ENCODE measurements at places on chromosomes 2 and 18.

DNA sequence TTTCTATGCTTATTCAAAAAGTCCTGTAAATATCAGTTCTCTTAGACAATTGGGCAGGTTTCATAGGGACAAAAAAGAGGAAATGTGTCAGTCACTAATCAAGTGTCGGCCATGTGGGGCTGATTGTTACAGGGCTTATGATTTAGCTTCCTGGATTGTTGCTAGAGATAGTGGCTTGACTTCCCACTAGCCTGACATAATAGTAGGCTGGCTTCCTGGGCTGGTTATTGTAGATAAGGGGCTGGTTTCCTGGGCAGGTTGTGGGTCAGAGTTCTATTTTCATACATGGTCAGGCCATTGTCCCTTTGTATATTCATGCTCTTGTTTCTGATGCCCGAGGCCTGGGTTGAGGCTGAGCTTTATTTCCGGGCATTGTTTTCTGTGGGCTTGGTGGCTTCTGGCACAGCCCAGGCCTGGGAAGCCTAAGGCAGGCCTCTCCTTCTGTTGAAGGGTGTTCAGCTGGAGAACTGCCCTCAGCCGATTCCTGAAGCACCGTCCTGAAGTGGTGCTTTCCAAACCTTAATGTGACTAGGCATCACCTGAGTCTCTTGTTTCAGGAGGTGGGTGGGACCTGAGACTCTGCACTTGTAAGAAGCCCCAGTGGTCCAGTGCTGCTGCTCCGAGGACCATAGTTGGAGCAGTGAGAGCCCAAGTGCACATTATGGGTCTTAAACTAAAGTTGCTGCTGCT is 37.0 kb downstream of the CD8B2 start:
- peak; percentile 33 for DNase-seq

- no peak for DNase-seq
These were observed 470.9 kb downstream of the MBD2 start for GRCh38 chr18:53753601-53754000.

DNA sequence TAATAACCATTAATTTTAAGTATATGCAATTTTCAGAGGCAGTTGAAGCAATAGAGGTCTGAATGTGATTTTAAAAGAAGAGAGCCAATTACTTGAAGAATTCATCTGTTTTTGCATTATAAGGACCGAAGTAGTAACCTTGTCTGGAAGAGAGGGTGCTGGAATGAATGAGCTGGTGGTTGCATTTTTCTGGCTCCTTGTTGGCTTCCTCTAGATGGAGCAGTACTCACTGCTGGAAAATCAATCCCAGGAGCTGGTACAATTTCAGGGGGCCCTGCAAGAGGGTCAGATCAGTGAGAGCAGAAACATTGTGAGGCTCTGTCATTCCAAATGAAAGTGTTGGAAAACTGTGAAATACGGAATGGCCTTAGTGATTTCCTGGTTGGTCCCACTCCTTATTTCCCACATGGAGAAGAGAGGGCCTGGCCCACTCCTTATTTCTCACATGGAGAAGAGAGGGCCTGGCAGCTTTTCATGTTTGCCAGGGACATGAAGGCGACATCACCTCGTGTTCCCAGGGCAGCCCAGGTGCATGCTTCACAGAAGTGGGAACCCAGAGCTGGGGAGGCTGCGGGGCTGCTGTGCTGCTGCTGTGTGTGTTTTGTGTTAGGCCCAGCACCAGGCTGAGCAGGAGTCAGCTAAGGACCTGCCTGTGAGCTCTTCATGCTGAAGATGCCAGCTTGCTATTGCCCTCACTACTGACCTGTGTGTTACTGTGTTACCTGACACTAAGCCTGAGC is 197.4 kb downstream of the SNTG2 start:
- no peak for DNase-seq

GRCh38 chr18:11323359-11323819 is 174.0 kb upstream of the PIEZO2 start:
- no peak for DNase-seq

- no peak for DNase-seq
These were observed 38.0 kb downstream of the LINC00305 start for GRCh38 chr18:64110692-64111480.

DNA sequence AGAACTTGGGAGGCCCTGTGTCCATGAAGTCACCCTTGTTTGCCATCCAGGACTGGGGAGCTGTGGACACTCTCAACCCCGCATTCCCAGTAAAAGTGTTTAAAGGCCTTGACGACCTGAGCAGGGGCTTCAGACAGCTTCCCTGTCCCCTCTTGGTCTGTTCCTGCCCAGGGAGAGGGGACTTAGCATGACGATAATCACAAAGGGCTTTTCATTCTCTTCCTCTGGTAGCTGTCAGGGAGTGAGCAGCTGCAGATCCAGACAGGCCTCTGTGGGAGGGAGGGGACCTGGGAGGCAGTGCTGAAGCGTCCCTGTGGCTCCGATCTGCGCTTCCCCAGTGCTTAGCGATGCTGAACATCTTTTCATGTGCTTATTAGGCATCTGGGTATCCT is 77.8 kb upstream of the HS6ST1 start:
- DNase-seq, result no peak

DNA sequence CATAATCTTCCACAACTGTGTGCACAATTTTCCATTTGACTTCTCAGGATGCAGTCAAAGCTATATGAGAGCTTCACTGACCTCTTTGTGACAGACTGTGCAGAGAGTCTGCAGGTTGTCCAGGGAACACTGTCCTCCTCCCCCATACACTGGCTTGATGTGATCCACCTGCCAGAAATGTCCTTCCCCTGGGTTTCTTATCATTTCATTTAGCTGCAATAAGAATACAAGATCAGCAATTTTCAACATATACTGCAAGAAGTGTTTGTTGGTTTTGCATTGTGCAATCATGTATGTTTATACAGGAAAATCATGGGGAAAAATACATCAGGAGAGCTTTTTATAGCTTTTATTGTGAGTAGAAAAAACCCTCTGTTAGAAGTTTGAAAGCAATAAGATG is 150.7 kb downstream of the RAB3GAP1 start:
- DNase-seq, result no peak

GRCh38 chr2:38155-38554 is 8.2 kb downstream of the FAM110C start:
- DNase-seq, result no peak

GRCh38 chr2:84613082-84613481 is 96.8 kb downstream of the DNAH6 start:
- no peak for DNase-seq

DNA sequence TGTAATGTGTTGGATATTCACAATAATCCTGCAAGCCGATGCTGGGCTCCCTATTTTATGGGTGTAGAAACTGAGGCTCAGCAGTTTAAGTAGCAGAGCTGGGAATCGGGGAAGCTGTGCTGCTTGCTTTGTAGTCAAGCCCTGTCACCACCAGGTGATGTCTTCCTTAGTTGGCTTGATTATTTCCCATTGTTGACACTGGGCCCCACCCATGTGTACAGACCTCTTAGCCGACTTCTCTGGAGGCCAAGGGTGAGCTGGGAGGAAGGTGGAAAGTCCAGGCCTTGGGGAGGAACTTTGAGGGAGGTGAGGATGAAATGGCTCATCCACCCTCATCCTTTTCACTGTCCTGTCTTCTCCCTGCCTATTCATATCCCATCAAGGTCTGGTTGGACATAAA is 60.0 kb downstream of the CAPN13 start:
- DNase-seq, result no peak

DNA sequence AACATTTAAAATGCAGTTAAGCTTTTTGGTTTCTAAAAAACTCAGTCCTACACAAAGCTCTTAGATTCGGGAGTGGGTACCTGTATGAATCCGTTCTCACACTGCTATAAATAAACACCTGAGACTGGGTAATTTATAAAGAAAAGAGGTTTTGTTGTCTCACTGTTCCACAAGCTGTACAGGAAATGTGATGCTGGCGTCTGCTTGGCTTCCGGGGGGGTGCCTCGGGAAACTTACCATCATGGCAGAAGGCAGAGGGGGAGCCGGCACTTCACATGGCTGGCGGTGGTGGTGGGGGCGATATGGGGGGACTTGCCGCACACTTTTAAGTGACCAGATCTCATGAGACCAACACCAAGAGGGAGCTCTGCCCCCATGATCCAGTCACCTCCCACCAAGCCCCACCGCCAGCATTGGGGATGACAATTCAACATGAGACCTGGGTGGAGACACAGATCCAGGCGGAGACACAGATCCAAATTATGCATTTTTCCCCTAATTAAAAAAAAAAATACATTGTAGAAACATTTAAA is 222.5 kb downstream of the GBX2 start:
- no peak for DNase-seq

DNA sequence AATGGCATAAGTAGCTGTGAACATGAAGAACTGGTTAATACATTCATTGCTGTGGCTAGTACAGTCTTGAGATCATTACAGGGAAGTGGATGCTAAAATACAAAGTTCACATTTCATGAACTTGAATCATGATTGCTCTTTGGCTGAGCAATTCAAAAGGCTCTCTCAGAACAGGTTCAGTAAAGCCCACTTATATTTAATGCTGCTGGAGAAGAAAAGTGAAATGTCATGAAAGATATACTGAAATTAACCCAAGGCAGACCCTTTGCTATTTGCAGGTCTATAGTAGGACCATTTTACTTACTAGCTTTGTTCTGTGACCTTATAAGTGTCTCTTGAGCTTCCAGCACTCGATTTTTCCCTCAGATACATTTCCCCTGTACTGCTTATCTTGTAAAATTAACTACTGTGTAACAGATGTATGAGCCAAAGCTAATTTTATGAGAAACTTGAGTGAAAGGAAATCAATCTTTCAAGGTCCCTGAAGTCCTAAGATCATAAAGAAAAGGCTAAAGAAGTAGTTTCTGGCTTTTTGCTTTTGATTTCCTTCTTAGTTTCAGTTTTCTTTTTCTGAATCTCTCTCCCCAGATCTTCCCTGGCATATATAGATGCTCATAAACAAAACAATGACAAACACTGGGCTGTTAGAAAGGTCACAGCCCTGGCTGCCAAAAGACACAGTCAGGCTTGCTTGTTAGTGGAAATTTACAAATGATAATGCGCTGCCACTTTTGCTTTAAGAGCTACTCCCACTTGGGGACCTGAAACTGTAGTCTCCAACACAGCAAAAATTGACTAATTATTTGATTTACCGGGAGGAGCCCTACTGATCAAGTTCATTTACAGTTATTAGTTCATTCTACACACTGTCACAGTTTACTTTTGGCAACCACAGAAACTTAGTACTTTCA is 132.7 kb upstream of the XPO1 start:
- DNase-seq, result no peak

- DNase-seq, result no peak
These were observed 274.0 kb upstream of the FIGN start for GRCh38 chr2:164009756-164010337.

DNA sequence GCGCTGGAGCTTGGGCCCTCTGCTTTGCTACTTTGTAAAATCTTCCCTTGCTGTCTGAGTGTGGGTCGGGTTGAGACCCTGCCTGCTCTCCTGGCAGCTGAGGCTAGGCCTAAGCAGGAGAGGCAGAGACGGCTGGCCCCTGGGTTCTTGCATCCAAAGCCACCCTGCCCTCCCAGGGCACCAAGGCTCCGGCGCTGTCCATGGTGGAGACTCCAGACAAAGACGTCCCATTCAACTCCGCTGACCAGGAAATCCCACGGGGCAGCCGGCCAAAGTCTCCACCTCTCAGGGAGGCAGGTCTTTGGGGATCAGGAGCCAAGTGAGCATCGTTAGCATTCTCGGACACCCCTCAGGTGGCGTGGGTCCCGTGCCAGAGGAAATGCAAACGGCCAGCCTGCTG is 2.6 kb upstream of the PRLH start:
- DNase-seq, result no peak

- DNase-seq, result no peak
These were observed 533.0 kb downstream of the TMX3 start for GRCh38 chr18:68181956-68182355.

GRCh38 chr2:186749219-186749618 is 55.4 kb downstream of the FAM171B start:
- DNase-seq, result no peak

DNA sequence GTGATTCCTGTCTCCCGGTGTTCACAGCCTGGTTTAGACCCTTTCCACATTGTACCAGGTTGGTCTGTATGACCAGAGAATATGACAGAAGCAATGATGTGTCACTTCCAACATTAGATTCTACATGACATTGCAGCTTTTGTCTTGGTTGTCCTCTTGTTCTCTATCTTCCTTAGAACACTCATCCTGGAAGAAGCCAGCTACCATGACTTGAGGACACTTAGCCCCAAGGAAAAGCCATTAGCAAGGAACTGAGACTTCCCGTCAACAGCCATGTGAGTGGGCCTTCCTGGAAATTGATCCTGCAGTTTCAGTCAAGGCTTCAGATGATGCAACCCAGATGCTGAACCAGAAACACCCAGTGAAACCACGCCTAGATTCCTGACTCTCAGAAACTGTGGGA is 143.3 kb downstream of the MREG start:
- no peak for DNase-seq

DNA sequence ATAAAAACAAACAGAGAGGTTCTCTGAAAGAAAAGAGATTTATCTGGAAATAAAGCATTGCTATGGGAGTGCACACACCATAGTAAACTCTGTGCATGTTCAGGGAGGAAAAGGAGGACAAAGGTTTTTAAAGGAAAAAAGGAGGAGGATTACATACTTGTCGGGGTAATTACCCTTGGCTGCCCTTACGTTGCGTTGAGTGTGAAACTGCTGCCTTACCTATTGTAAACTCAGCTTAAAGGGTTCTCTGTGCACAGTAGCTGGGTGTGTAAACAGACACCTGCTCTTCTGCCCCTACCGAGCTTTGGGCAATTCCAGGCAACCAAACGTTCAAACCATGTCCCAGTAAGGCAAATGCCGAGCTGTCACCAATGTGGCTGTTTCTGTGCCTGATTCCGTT is 29.6 kb upstream of the PXDN start:
- DNase-seq, result no peak

DNA sequence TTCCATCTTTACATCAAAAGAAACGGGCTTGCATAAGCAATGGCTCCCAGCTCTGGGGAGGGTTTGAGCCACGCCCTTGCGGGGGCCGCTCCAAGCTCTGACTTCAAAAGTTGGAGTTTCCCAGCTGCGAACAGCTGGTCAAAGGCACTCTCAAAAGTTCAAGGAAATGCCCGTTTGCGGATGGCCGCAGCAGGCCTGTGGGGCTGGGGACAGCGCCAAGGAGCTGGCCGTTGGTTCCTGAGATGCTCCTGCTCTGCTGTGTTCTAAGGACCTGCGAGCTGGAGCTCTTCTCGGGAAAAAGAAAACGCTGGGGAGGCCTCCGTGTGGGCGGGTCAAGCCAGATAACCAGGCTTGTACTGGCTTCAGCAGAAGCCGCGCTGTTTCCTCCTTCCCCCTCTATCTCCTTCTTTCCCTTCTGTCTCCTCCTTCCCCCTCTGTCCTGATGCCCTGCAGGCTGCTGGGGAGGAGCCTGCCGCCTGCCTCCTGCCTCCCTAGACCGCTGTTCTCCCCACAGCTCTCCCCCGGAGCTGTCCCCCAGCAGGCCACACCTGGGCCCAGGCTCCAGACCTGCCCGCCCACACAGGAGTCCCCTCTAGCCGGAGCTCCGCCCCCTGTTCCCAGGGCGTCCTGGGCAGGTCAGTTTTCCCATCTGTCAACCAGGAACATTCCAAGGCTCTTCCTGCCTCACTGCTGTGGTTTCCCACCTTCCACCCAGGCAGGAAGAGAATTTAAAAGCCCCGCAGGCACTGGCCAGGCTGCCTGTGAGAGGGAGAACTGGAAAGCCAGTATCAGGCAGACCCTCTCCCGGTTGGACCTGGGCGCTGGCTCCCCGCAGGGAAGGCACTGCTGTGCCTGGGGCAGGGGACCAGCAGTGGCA is 14.1 kb downstream of the KLF11 start:
- DNase-seq, result peak; percentile 70

GRCh38 chr2:236971131-236971821 is 114.4 kb upstream of the COPS8 start:
- DNase-seq, result no peak
